Spinal cord (tissue), 10 donors: ENCODE measurements at places on chromosomes 6 and 20. TPM values are rescaled to one million over a fixed set of nuclear protein-coding genes. Genes with fewer than 3 reads are reported as not detected.

DNA sequence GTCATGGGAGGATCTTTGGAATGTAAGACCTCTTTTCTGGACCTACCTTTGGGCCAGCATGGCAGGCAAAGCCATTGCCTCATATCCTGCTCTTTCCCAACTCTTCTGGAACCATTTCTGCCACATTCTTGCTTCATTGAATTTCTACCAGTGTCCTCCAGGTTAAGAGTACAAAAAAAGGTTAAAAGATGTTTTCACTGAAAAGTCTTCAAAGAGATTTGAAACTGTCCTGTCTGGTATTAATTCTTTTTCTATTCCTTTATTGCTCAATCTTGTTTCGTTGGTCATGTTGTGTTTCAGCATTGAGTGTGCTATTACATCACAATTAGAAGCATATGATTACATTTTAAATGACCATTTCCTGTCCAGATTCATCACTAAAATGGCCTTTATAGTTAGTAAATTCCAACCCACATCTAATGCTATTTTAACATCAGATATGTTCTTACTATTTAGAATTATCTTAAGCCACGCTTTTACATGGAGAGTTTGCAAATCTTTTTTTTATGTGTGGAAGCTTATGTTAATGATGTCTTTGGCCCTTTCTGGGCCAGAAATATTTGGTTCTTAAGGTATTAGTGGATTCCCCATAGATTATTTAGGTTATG lies 450.9 kb downstream of the GJA1 start:
- H3K36me3 ChIP-seq: no peaks in the 10 kb centered on the region
- no peaks in the 10 kb centered on the region for H3K4me1 ChIP-seq
- H3K27me3 ChIP-seq: no peaks in the 10 kb centered on the region
- H3K27ac ChIP-seq: no peak overlapping the region

DNA sequence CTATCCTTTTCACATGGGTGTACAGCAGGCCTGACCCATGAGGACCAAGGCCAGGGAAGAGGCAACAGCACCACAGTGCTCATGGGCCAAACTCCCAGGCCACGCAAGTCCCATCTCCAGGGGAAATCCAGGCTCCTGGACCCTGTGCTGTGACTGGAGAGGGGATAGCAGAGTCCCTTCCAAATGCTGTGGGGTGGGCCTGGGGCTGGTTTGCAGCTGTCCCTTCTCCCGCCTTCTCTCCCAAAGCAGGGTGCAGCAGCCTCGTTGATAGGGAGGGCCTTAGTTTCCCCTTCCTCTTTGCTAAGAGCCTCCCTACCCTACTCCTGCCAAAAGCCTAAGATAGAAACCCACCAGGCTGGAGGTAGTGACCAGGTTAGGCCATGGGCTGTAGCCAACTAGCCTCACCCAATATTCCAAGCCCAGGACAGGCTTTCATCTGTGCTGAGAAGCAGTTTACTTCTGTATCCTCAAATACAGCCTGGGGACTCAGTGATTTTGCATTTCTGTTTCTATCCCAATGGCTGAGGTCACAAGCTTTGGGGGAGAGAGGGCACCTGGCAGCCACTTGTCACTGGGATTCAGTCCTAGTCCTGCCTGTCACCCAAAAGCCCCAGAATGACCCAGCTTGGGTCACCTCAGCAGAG lies 1.4 kb downstream of the CTSZ start:
- peaks cover 22% of the 10 kb centered on the region for H3K36me3 ChIP-seq
- no peak overlapping the region for H3K27ac ChIP-seq
- no peak for DNase-seq
- peaks cover 38% of the 10 kb centered on the region for H3K4me1 ChIP-seq

- no peak for DNase-seq
- no peak overlapping the region for H3K27ac ChIP-seq
- no peaks in the 10 kb centered on the region for H3K4me1 ChIP-seq
These were observed 278.5 kb downstream of the BMP7 start for GRCh38 chr20:56987986-56988385.

- H3K36me3 ChIP-seq: no peaks in the 10 kb centered on the region
- H3K4me3 ChIP-seq: no peak overlapping the region
- no peaks in the 10 kb centered on the region for H3K27me3 ChIP-seq
These were observed 191.3 kb upstream of the ARG1 start for GRCh38 chr6:131381709-131382093.

DNA sequence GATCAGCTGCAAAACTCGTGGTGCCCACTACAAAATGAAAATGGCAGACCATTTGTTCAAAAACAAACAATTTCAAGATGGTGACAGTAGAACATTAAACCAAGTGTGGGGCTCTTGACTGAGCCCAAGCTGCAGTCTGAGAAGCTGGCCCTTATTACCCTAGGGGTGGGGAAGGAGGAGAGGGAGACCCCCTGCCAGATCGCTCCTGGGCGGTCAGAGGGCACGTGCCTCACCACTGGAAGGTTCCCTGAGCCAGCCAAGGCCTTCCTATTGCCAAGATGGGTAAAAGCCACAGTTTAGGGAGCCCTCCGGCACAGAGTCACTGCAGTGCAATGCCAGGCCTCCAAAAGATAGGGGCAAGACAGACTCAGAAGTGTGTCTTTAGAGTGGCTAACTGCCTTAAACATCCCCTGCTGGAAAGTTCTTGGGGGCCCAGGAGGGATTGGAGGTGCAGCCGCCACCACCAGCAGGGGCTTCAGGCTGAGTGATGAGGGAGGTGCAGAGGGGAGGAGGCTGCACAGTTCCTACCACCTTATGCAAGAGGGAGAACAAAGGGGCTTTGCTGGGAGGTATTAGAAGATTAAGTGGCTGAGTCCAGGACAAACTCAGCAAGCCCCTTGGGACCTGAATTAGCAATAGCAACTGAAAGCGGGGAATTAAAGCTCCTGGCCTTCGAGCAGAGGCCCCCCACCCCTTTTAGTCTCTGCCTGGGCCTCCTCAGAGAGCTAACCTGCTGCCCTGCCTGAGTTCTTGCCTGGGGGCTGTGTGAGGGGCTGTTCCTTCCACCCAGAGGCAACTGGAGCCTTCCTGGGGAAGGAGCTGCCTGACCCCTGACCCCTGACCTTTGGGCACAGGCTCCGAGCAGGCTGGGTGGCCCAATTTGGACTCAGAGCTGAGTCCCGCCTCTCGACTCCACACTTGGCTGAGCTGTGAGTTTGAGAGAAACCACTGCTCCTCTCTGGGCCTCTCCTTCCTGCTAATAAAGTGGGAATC lies 88.4 kb downstream of the VEGFA start:
- peaks cover 3% of the 10 kb centered on the region for H3K4me1 ChIP-seq
- no peaks in the 10 kb centered on the region for H3K27me3 ChIP-seq
- no peak for DNase-seq
- H3K4me3 ChIP-seq: no peak overlapping the region
- no peak overlapping the region for H3K27ac ChIP-seq

GRCh38 chr6:42819803-42820511 lies 38.1 kb downstream of the BICRAL start:
- no peak for DNase-seq
- no peak overlapping the region for H3K27ac ChIP-seq
- no peak overlapping the region for H3K4me3 ChIP-seq
- peaks cover 3% of the 10 kb centered on the region for H3K4me1 ChIP-seq
- H3K27me3 ChIP-seq: no peaks in the 10 kb centered on the region

DNA sequence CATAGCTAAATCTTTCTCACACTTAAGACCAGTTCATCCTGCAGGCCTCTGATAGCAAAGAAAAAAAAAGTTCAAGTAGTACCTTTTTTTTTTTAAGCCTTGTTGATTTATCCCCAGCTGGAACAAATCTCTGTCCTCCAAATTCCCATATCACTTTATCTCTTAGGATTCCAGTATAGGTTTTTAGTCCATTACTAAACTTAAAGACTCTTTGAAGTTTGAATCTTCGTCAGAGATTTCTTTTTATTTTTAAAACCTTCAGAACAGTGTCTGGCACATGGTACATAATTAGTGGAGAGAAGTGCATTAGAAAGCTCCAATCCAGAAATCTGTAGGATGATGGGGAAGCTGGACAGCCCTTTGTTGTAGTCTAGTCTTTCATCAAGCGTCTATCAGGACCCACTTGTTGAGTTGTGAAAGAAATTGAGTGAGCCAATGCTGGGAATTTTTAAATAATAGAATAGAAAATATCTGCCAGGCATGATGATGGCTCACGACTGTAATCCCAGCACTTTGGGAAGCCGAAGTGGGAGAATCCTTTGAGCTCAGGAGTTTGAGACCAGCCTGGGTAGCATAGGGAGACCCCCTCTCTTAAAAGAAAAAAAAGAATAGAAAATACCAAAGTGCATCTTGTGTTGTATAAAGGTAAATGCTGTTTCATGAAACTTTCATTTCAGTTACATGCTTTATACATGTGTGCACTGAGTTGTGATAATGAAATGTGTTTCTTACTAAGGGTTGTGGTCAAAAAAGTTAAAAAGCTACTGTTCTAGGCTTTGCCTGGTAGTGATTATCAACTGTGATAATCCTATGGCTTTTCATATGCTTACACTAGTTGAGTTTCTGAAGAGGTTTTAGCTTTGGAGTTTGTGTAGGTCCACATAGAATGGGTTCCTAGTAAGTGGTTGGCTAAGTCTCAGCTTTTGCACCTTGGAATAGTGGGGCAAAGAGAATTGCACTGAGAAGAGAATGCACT lies 3.2 kb downstream of the NFYA start:
- no peaks in the 10 kb centered on the region for H3K27me3 ChIP-seq
- H3K4me1 ChIP-seq: no peaks in the 10 kb centered on the region
- peaks cover 6% of the 10 kb centered on the region for H3K36me3 ChIP-seq
- no peak overlapping the region for H3K4me3 ChIP-seq
- no peak for DNase-seq
- H3K27ac ChIP-seq: no peak overlapping the region

GRCh38 chr6:166908811-166909210 lies 47.5 kb downstream of the RNASET2 start:
- H3K4me3 ChIP-seq: no peak overlapping the region
- H3K4me1 ChIP-seq: peaks cover 40% of the 10 kb centered on the region
- no peak overlapping the region for H3K27ac ChIP-seq
- no peak for DNase-seq
- no peaks in the 10 kb centered on the region for H3K36me3 ChIP-seq
- H3K27me3 ChIP-seq: no peaks in the 10 kb centered on the region

DNA sequence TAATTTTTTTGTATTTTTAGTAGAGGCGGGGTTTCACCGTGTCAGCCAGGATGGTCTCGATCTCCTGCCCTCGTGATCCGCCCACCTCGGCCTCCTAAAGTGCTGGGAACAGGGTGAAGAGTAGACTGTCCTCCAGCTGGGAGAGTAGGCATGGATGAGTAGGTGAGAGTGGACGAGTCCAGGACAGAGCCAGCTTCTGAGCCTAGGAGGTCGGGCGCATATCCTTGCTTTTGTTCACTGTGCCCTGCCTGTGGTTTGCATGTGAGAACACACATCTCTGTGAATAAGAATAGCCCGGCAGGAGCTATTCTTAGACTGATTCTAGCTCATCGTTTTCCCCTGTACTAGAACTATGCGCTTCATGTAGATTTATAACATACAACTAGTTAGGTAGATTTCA lies 78.3 kb downstream of the RPP40 start:
- no peaks in the 10 kb centered on the region for H3K27me3 ChIP-seq
- H3K4me3 ChIP-seq: no peak overlapping the region
- no peak for DNase-seq
- H3K4me1 ChIP-seq: peaks cover 2% of the 10 kb centered on the region

Gene PRR18
- total RNA-seq: 5.3 TPM

- no peak overlapping the region for H3K4me3 ChIP-seq
- peaks cover 5% of the 10 kb centered on the region for H3K4me1 ChIP-seq
- no peaks in the 10 kb centered on the region for H3K36me3 ChIP-seq
- H3K27me3 ChIP-seq: no peaks in the 10 kb centered on the region
These were observed 305.9 kb downstream of the CLIC5 start for GRCh38 chr6:45709781-45710220.

Gene XKR7
- total RNA-seq: 3.7 TPM

- DNase-seq: no peak
- no peak overlapping the region for H3K27ac ChIP-seq
- H3K36me3 ChIP-seq: no peaks in the 10 kb centered on the region
- peaks cover 15% of the 10 kb centered on the region for H3K4me1 ChIP-seq
These were observed 30.8 kb downstream of the SF3B5 start for GRCh38 chr6:144064402-144065212.

GRCh38 chr20:55173601-55174000 lies 698.2 kb downstream of the DOK5 start:
- no peaks in the 10 kb centered on the region for H3K36me3 ChIP-seq

Gene MEP1A
- not detected for total RNA-seq

GRCh38 chr6:15495375-15495901 lies 167.4 kb downstream of the DTNBP1 start:
- no peak overlapping the region for H3K27ac ChIP-seq
- H3K27me3 ChIP-seq: no peaks in the 10 kb centered on the region
- peaks cover 36% of the 10 kb centered on the region for H3K36me3 ChIP-seq
- no peak for DNase-seq
- H3K4me1 ChIP-seq: peaks cover 9% of the 10 kb centered on the region
- H3K4me3 ChIP-seq: no peak overlapping the region

- peaks cover 34% of the 10 kb centered on the region for H3K4me1 ChIP-seq
- H3K36me3 ChIP-seq: no peaks in the 10 kb centered on the region
- DNase-seq: no peak
- H3K27me3 ChIP-seq: no peaks in the 10 kb centered on the region
- H3K4me3 ChIP-seq: no peak overlapping the region
These were observed 17.0 kb downstream of the MDGA1 start for GRCh38 chr6:37680668-37681067.

GRCh38 chr6:110488606-110489190 lies 12.3 kb upstream of the SLC22A16 start:
- H3K36me3 ChIP-seq: no peaks in the 10 kb centered on the region
- no peak for DNase-seq
- no peak overlapping the region for H3K4me3 ChIP-seq
- no peak overlapping the region for H3K27ac ChIP-seq
- no peaks in the 10 kb centered on the region for H3K27me3 ChIP-seq
- H3K4me1 ChIP-seq: no peaks in the 10 kb centered on the region

DNA sequence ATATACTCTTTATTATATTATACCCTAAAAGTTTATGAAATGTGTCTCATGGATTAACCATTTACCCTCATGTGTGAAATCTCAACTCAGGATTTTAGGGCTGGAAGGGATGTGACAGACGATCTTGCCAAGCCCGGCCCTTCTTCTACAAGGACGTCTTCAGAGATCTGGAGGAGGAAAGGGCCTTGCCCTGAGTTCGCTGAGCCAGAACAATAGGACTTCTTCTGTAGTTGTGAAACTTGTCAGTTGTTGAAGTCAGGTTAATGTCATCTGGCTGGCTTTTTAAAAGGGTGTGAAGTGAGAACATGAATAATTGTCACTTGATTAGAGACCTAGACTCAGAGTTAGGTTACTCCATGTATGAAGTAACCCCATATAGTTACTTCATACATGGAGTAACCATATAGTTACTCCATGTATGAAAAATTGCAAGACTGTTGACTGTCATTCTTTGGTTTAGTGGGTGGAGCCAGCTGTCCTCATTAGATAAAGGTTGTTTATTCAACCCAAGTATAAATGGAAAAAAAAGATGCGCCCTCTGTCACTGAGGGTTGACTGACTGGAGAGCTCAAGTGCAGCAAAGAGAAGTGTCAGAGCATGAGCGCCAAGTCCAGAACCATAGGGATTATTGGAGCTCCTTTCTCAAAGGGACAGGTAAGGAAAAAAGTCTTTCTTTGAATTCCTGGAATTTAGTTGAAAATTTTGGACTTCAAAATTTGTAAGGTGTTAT lies at the start of gene ARG1:
TSS of gene ARG1 (plus strand) at position 541 of the 730 bp plus-strand sequence. CDS start at position 598, 57 bp downstream.
- no peak for DNase-seq
- H3K4me3 ChIP-seq: no peak within 1 kb of the TSS
- H3K4me1 ChIP-seq: no peaks in the 10 kb centered on the region
- no peaks in the 10 kb centered on the region for H3K36me3 ChIP-seq
- H3K27ac ChIP-seq: no peak within 1 kb of the TSS
